Left lobe of liver (tissue), 2 donors: ENCODE measurements at places on chromosomes 1 and 21. TPM values are rescaled to one million over a fixed set of nuclear protein-coding genes. Genes with fewer than 3 reads are reported as not detected.

G0S2 gene
- total RNA-seq, result 75.0 TPM

CC2D1B gene
- 14.5 TPM for total RNA-seq

DNA sequence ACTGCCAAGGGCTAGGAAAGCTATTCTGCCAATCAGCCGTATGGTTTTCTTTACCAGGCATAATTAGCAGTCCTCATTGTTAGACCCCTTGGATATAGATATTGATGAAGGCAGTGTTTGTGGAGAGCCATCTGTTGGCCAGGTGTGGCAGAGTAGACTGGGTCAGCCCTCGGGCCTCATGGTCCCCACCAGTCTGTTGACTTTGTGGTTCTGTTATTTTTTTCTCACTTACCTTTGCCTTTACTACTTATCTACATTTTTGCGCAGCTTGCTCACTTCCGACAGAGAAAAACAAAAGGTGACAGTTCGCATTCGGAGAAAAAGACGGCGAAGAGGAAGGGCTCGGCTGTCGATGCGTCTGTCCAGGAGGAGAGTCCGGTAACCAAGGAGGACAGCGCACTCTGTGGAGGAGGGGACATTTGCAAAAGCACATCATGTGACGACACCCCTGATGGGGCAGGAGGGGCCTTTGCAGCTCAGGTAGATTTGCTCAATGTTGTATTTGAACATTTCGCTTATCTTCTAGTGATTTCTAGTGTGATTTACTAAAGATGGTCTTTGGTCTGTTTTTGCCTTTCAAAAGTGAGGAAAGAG is 2.3 kb downstream of the PCNT start:
- no peak for DNase-seq

DNA sequence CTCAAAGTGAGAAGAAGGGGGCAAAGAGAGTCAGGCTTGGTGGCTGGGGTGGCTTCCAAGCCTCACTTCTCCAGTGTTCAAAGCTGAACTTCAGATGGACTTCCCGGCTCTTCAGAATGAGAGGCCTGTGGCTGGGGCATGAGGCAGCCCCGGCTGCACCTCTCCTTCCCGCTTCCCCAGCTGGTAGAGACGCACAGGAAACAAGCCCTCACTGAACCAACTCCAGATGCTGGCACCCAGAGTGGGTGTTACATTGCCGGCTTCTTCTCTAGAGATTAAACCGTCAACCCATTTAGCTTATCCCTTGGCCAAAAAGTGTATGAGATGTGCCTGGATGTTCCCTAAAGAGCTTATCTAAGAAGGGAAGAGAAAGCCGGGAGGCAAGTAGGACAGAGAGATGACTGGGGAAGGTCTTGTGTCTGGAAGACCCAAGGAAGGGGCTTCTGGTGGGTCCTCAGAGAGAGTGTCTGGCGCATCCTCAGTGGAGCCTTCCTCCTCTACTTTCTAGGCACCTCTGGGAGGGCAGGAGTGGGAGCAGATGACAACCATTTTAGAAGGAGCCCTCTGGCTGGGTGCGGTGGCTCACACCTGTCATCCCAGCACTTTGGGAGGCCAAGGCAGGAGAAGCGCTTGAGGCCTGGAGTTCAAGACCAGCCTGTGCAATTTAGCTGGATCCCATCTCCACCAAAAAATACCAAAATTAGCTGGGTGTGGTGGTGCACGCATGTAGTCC is 2.0 kb downstream of the ADAMTSL4 start:
- no peak for DNase-seq

- peak; percentile 31 for DNase-seq
Observed at GRCh38 chr1:154750681-154751665, 119.1 kb downstream of the KCNN3 start.

TRIM45 gene
- 0.73 TPM for total RNA-seq

ZFP69B gene
- 0.55 TPM for total RNA-seq

RNF207 gene
- total RNA-seq, result 17.7 TPM

- DNase-seq, result peak; percentile 63
Observed at GRCh38 chr1:2174348-2175054, 20.1 kb downstream of the FAAP20 start.

OVAAL gene
- total RNA-seq, result not detected

DNA sequence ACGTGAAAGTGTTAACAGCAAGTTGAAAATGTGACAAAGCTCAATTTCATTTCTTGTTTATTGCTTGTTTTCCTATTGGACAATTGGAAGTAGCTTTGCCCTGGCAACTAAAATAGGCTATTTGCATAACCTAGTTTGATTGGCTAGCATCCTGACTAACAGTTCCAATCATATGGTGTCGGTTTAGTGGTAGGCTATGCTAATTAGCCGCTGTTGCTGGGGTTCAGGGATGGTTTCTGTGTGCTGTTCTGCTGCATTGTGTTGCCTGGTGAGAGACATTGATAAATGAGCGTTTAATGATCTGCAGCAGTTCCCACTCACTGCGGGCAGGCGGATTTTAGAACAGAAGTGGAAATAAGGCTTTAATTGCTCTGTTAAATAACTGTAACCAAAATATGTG is 68.5 kb downstream of the DYRK1A start:
- DNase-seq, result no peak

DNA sequence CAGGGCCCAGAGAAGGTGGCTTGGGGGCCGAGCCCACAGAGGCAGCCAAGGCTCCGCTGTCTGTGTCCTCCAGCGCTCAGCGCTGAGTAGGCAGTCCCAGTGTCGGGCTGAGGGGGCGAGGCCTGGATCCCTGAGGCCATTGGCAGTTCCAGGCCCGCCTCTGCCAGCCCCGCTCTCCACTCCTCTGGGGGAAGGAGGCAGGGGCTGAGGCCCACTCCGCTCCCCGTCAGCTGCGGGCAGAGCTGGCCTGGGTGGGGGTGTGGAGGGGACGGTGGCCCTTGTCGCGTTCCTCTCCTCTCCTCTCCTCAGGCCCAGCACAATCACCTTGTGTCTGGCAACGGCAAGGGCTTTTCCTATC is 132.8 kb downstream of the CASZ1 start:
- peak; percentile 83 for DNase-seq

GRCh38 chr1:942864-943533 is 16.1 kb downstream of the NOC2L start:
- DNase-seq, result no peak

DNA sequence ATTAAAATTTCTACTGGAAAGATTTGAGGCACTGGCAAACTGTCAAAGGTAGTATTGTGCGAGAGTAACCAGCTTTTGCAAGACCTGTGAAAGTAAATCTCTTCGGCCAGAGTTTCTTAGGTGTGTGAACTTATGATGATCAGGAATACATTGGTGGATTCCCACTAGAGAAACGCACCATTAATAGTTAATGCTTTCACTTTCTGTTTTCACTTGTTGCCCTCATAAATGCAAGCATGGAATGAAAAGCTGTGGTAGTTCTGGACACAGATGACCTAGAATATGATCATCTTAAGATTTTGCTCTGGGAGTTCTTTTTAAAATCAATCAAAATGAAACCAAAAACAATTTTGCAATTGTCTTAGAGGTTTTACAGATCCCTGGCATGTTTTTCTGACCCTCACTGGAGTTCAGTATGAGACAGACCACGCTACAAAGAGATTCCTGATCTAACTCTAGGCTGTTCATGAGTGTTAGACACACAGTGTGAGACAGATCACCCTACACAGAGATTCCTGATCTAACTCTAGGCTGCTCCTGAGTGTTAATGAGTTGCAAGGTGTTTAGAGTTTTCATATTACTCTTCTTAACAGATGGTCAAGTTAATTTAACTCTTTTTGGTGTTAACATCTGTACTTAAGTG is 98.8 kb downstream of the SDCCAG8 start:
- no peak for DNase-seq

DNAJC6 gene
- 0.25 TPM for total RNA-seq

HEYL gene
- 1.9 TPM for total RNA-seq

GRCh38 chr1:194268839-194269238 is 1082.4 kb upstream of the B3GALT2 start:
- DNase-seq, result no peak

TMEM52 gene
- 11.3 TPM for total RNA-seq

GRCh38 chr1:91712981-91713841 is 172.7 kb downstream of the TGFBR3 start:
- no peak for DNase-seq

CLIC6 gene
- 0.45 TPM for total RNA-seq

S100A1 gene
- 1.7 TPM for total RNA-seq

- no peak for DNase-seq
Observed at GRCh38 chr1:228530951-228531731, 44.0 kb downstream of the RNF187 start.

OR2T35 gene
- total RNA-seq, result not detected

NMNAT2 gene
- 0.03 TPM for total RNA-seq

PEX19 gene
- 82.5 TPM for total RNA-seq

OR6Y1 gene
- total RNA-seq, result not detected
